ENCODE measurements at places on chromosomes 11 and 22.

DNA sequence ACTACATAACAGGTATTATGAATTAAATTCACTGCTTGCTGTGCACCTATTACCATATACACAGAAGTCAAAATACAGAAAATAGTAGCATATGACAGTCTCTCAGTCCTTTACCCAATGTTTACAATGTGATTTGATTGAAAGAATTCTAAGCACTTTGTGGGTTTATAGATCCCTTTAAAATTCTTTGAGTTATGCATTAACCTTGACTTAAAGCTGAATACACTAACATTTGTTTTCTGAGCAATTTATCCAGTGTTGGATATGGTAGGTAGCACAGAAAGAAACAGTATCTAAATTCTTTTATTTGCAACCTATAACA, 230.8 kb upstream of the DDI1 start:
- no peak for DNase-seq

GRCh38 chr11:1691878-1692707, 4.9 kb upstream of the KRTAP5-6 start:
- no peak for DNase-seq

- no peak for DNase-seq
Observed at GRCh38 chr11:94907226-94907625, 66.1 kb downstream of the CWC15 start.

DNA sequence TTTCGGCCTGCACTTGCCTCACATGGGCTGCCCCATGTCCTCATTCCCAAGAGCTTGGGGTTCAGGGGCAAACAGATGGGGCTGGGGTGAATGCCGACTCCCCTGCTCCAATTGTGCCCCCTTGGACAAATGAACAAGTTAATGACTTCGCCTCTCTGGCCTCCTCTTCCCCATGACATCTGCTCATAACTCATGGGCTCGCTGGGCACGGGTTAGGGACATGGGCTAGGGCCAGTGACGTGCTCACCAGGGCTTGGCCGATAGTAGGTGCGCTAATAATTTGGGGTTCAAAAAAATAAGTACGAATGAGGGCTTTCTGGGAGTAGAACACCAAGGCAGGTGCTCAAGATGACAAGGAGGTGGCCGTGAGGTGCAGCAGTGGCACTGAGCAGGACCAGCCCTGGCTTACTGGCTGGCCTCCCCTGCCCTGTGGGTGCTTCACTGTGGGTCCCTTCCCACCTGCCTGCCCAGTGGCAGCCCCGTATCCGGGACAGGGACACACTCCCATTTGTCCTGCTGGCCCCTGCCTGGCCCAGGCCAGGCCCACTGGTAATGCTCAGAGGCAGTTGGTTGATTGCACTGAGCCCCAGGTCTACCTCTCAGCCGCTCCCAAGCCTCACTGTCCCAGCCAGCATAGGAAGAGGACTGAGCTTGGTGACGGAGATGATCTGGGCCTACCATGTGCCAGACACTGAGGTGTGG, 12.3 kb downstream of the CBX6 start:
- DNase-seq: no peak

- DNase-seq: no peak
Observed at GRCh38 chr11:121326230-121326629, 33.7 kb downstream of the SC5D start.

DNA sequence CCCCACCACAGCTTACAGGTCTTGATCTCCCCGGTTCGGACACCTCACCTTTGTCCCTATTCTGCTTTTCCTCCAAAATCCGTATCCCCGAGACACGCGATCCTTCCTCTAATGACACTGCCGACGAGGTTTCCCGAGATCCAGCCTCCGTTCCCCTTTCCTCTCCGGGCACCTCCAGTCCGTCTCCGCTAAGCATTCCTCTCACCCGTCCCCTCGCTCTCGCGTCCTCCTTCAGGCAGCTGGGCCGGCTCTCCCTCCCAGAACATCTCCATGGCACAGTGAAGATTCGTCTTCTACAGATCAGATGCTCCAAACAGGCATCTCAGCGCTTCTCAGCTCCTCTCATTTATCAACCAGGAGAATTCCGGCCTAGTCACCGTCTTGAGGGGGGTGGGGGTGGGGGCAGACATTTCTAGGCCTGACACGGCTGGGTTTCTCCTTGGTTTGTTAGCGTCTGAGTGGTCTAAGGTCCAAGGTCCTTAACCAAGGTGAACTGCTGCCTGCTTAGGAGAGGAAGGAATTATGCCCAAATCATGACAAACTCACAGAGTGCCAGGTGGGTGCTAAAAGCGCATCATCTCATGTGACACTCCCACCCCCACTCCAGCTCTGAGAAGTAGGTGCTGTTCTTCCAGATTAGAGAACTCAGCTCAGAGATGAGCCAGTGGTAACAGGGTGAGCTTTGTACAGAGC, at the start of gene SPTBN2:
SPTBN2 (minus strand) TSS at position 524 of the 693 bp plus-strand sequence. CDS start 7,976 bp downstream, outside the sequence.
- no peak for DNase-seq

DNA sequence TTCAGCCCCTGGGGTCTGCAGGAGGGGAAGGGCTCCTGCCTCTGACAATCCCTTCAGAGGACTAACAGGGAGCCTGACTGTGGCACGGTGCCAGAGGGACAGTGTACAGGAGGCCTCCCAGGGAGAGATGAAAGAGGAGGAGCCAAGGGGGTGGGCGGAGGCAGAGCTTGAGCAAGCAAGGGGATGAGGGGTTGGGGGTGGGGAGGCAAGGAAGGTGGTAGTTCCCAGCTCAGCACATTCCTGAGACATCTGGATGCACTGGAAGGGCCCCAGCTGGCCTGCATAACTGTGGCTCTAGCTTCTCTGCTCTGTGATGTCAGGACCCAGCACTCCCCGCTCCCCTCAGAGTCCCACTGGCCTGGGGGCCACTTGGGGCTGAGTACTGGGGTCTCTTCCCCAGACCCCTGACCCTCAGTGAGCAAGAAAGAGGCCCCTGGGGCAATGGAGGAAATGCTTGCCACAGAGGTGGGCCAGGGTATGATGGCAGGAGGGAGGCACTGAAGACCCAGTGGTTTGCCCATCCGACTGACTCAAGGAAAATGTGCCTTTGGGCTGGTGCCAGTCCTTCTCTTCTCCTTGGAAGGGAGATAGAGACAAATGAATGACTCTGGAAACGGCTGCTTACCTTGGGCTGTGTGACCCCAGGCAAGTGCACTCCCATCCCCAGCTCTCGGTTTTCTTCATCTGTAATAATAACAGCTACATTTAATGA, 13.3 kb downstream of the CREB3L1 start:
- no peak for DNase-seq

DNA sequence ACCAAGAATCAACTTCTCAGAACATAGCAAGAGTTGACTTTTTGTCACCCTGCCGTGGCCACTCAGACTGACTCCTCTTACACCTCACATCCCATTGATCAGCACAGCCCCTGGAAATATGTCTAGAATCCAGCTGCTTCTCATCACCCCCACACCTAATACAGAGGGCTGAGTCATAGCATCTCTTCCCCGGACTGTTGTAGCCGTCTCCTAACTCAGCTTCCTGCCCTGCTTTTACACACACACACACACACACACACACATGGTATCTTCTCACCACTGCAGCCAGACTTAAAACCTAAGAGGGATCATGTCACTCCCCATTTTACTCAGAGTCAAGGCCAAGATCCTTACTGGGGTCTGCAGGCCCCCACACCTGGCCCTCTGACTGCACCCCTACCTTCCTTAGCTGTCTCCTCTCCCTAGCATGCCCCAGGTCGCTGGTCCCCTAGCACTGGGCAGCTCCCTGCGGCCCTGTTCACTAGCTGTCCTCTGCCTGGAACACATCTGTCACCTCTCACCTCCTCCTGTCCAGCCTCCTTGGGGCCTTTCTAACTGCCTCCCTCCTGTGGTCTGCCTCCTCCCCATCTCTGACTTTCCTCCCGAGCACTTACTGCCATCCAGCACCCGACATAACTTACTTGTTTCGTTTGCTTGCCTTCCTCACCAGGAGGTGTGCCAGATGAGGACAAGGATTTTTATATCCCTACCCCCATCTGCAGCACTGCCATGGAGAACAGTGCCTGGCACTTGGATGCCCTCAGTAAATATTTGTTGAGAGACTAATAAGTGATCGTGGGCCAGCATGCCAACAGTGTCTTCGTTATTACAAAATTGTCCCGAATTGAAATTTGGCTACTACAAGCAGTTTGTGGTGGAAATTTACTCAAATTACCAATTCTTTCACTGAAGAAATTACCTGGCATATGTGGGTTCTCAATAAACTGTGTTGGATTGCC, 61.9 kb downstream of the BMAL1 start:
- DNase-seq: no peak

DNA sequence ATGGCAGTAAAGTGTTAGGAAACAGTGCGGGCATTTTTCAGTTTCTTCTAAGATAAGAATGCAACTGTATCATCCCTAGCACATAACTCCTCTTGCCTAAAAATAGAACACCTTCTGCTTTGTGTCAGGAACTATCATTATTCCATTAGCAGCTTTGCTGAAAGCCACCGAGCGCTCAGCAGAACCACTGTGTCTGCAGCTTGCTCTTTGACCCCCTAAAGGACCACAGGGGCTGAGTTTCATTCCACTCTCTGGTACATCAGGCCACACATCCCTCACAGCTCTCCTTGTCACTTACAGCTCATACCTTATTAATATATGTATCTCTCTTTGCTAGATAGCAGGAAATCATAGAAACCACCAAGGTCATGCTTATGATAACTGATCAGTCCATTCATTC, 360.2 kb downstream of the KCNA4 start:
- no peak for DNase-seq

DNA sequence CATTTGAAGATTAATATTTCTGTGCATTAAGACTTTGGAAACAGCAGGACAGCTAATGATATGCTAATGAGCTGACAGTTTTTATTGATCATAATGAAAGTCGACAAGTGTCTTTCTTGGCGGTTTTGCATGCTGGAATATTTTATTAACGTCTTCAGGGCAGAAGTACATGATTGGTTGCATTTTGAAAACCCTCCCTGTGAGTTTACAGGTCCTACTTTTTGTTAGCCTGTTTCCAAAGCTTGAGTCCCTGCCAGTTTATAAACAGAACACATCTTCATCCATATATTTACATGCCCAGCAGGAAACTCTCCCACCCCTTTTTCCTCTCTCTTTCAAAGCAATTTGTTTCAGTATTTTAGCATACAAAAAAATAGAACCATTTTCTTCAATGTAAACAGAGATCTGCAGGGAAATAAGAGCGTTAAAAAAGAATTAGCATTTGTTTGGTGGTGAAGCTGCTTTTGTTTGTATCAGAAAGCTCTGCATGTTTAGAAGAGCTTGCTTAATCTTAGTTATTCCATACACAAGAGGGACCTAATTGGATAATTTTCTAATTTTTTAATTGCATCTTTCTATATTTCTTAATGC, 243.6 kb downstream of the NELL1 start:
- DNase-seq: no peak

GRCh38 chr11:86120807-86121206, 51.9 kb upstream of the PICALM start:
- no peak for DNase-seq

- DNase-seq: no peak
Observed at GRCh38 chr11:20529757-20530156, 69.7 kb upstream of the SLC6A5 start.

DNA sequence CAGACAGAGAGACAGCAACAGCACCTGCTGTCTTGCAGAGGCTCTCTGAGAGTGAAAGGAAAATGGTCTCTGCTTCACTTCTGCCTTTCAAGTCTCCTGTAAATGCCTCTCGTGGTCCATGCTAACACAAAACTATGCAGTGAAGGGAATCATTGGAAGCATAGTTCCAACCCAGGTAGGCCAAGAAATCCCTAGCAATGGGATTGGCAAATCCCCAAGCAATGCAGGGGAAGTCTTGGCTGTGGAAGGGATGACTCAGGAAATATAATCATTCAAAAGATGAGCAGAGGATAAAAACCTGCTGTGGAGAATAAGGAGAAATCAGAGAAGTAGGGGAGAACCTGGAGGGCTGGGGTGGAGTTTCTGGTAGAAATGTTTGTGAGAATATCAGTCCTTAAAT, 216.1 kb upstream of the ZBED5 start:
- DNase-seq: no peak

GRCh38 chr11:134665188-134665535, 253.1 kb upstream of the B3GAT1 start:
- no peak for DNase-seq

- DNase-seq: no peak
Observed at GRCh38 chr22:29003975-29004646, 57.5 kb downstream of the C22orf31 start.

GRCh38 chr11:73019449-73019848, 122.7 kb downstream of the FCHSD2 start:
- no peak for DNase-seq

GRCh38 chr11:130189492-130190210, 30.1 kb downstream of the ST14 start:
- no peak for DNase-seq

GRCh38 chr11:86900162-86900561, 55.0 kb downstream of the FZD4 start:
- DNase-seq: no peak

GRCh38 chr11:85742873-85743275, 56.9 kb upstream of the CCDC89 start:
- DNase-seq: no peak

DNA sequence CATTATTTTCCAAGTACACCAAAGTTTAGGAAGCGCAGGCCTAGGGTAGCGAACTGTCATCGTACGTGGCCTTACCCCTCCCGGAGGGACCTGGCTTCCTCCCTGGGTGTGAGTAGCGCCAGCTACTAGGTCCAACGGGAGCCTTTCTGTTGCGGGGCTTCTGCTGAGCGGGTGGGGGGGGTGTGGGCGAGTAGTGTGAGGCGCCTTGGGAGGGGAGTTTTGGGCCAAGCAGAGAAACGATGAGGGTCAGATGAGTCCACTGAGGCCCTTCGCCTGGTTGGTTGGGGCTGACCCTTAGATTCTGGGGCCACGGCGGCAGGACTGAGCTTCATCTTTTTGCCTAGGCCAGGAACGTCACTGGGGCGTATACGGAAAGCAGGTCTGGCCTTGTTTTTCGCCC, 868 bp downstream of the TEF start:
- DNase-seq: no peak

- no peak for DNase-seq
Observed at GRCh38 chr11:18526130-18526520, 617 bp downstream of the TSG101 start.

DNA sequence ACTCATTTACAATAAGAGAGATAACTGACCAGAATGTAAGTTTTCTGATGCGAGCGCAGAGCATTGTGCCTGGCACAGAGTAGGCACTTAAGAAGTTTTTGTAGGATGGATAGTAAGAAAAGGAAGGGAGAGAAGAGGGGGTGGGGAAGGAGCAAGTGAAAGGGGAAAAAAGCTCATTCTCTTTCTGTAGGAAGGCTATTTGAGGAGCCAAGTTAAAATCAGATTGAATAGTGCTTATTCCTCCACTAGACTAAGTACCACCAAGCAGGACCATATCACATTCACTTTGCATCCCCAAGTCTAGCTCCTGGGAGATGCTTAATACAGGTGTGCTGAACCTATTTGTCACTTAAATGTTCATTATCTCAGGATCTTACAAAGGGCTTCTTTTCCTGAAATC, 14.1 kb upstream of the CRKL start:
- no peak for DNase-seq

DNA sequence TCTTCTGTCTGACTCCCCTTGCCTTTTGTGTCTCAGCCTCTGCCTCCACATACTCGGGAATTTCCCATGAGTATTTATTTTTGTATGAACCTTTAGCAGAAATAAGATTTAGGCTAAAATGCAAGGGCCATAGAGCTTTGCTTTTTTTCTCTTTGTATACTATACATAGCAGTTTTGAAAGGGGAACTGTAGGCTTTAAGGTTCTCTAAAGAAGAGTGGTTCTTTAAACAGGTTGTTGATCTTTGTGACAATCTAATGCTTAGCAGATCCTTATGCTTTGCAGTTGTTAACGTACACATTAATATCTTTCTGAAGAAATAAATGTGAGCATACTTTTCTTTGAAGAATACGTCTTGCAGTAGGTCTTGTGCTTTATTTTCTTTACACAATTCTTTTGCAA, 35.0 kb downstream of the TBCEL start:
- DNase-seq: no peak
